Activated T-cell treated with anti-CD3 and anti-CD28 coated beads, Interleukin-2, amount 50 U/mL, for 1 hour (primary cell): ENCODE measurements at places on chromosomes 11 and 22.

DNA sequence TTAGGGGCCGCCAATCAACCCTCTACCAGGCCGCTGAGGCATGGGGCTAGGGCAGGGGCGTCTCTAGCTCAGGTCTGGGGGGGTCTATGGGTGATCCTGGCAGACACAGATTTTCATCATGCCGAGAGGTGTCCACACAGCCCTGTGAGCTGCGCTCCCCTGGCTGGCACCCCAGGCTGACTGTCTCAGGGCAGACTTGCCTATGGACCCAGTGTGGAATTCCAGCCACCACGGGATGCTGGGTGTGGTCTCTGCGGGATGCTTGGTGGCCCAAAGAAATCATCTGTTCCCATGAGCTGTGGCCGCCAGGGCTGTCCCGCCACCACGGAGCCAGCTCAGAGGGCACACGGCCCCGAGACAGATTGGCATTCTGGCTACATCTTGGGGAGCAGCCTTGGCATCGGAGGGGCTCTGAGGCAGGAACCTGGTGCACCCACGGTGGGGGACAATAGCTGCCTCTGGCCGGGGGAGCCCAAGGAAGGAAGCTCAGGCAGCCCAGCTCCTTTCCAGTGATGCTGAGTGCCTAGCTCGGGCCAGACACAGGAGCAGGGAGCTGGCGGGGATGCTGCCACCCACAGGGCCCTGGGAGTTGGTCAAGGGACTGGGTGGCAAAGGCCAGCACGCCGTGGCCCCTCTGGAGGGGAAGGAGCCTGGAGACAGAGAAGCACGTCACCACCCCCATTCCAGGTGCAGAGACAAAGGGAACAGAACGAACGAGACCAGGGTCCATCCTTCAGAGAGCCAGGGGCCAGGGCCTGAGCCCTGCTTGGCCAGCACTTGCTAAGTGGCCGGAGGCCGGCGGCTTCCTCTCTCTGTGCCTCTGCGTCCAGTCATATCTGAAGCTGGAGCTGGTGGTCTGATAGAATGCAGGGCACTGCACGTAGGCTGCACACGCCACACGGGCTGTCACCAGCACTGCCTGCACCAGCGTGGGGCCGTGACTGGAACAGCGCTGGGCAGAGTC is 64.4 kb upstream of the FGF3 start:
- DNase-seq: no peak

DNA sequence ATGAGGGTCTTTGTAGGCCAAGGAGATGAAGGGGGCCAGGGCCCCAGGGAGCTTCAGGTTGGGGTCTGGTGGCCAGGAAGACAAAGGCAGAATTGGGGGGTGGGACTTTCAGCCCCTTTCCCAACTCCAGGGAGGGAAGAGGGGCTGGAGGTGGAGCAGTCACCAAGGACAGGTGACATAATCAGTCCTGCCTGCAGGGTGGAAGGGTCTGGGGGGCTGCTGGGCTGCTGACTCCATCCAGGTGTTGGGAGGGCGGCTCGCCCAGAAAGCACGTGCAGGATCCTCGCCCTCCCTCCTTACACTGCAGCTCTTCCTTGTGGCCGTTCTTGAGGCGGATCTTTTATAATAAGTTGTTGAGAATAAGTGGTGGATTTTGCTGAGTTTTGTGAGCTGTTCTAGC is 1491.1 kb downstream of the TBC1D22A start:
- DNase-seq: no peak

- no peak for DNase-seq
These were observed 148.7 kb upstream of the B3GAT1 start for GRCh38 chr11:134560566-134561330.

- DNase-seq: no peak
These were observed 57.4 kb downstream of the CSTF3 start for GRCh38 chr11:33103836-33104235.

- DNase-seq: no peak
These were observed 19.5 kb downstream of the BLID start for GRCh38 chr11:122096272-122097112.

- no peak for DNase-seq
These were observed 15.0 kb downstream of the SART1 start for GRCh38 chr11:65976216-65977176.

DNA sequence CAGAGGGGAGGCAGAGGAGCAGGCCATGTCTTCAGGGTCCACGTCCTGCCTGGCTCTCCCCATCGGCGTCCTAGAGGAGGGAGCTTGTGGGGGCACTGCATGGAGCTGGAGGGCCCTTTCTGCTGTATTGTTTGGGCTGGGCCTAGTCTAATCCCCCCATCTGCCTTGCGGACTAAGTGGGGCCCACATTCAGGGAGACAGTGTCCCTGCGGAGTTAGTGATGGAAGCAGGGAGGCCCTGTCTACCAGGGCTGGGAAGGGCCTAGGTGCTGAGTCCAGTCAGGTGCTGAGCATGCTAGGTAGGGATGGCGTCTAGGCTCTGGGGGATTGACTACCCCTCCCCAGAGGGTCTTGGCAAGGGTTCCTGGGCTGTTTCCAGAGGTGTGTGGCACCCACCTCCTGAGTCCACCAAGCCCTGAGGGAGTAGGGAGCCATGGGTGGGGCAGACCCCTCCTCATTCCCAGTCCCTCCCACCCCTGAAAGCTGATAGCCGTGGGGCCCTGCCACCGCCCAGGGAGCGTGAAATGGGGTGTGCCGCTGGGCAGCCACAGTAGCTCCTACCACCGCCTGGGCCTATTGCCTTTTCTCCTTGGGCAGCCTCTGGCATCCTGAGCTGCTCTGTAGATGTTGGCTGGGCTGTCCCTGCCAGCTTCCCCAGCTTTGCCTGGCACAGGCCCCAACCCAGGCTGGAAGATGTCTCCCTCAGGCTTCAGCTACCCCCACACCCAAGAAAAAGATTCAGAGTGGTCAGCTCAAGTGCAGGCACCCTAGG is 1.9 kb upstream of the POLD4 start:
- no peak for DNase-seq

- no peak for DNase-seq
These were observed 4.7 kb downstream of the ANO1 start for GRCh38 chr11:70082829-70083228.

DNA sequence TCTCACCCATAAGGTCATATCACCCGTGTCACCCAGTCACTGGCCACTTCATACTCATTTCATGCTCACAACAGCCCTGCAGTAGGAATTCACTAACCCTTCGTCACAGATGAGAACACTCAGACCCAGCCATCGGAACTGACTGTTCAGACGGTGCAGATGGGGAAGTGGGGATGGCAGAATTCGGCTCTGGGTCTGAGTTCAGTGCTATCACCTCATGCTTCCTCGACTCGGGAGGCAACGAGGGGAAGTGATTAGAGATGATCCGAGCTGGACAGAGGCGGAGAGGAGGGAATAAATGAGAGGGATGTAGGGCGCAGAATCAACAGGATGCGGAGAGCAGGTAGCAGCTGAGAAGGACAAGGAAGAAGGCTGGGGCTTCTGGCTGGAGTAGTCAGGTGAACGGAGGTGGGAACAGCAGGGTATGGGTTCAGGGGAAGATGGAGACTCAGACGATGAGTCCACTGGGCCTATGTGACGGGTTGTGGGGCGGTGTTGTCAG is 4.7 kb downstream of the B3GNT6 start:
- no peak for DNase-seq

GRCh38 chr11:31477528-31478222 is 31.7 kb downstream of the IMMP1L start:
- no peak for DNase-seq

DNA sequence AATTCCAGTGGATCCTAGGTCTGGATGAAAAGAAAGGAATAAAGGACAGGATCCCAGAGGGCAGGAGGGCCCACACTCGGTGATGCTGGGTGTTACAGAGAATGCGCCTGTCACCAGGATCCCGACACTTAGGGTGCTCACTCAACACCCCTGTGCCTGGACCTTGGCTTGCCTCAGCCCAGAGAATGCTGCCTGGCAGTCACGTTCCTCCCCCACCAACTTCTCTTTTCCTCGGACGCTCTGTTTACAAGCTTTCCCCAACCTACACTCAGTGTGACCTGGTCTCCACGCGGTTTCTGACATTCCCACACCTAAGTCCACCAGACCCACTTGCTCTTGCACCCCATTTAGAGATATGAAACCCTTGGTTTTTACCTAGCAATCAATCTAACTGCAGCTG is 38.0 kb upstream of the ETS1 start:
- no peak for DNase-seq

DNA sequence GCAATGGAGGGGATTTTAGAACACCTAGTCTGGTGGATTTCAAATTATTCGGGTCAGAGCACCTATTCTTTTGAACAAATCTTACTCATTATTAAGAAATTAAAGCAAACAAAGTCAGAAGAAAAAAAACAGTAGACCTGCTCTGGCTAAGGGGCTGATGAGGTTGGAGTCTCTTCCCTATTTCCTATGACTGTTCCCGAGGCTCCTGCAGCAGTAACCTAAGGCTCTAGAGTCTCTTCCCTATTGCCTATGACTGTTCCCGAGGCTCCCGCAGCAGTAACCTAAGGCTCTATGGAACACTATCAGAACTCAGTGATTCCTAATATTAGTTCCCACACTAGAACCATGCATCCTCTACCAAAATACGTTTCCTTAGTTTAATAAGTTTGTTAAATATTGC is 607.9 kb downstream of the NTM start:
- no peak for DNase-seq

DNA sequence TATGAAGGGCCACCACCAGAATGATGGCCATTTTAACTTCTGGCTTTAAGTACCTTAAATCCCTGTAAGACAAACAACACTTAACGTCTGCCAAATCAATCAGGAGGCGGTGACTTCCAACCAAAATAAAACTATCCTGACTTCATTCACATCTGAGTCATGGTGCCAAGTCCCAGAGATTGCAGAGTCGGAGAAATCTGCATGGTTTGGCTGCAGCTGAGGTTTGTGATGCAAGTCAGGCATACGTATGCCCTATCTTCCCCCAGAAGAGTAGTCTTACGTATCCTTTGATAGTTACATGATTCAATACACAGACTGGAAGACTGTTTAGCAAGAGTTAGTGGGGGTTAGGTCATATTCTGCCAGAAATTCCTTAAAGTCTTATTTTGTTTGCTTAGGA is 1.7 kb upstream of the GAB2 start:
- DNase-seq: no peak

DNA sequence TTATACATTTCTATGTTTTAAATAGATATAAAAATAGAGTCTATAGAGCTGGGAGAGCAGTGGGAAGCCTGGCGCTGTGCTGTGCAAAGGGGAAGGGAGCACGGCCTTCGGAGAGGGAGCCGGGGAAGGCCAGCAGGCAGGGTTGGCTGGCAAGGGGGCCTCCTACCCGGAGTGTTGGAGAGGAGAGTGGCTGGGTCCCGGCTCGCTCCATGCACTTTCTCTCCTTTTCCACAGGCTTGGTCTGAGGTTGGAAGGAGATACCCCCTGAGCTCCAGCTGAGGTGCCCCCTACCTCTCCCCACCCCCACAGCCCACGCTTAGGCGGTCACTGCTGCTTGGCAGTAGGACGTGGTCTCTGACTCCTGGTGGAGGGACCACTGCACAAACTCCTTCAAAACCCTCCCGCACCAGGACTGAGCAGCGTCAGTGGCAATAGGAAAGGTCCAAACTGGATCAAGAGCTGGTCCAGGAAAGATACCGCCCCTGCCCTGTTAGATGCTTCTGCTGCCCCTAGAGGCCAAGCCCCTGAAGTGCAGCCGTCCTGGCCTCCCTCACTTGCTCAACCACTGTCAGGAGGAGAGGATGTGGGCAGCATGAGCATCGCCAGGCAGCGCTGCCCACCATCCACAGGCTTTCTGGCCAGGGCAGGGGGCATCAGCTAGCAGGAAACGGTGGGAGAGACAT is 52.9 kb downstream of the SYT13 start:
- peak; percentile 59 for DNase-seq

- no peak for DNase-seq
These were observed 282.7 kb upstream of the CCDC179 start for GRCh38 chr11:23143022-23143421.

DNA sequence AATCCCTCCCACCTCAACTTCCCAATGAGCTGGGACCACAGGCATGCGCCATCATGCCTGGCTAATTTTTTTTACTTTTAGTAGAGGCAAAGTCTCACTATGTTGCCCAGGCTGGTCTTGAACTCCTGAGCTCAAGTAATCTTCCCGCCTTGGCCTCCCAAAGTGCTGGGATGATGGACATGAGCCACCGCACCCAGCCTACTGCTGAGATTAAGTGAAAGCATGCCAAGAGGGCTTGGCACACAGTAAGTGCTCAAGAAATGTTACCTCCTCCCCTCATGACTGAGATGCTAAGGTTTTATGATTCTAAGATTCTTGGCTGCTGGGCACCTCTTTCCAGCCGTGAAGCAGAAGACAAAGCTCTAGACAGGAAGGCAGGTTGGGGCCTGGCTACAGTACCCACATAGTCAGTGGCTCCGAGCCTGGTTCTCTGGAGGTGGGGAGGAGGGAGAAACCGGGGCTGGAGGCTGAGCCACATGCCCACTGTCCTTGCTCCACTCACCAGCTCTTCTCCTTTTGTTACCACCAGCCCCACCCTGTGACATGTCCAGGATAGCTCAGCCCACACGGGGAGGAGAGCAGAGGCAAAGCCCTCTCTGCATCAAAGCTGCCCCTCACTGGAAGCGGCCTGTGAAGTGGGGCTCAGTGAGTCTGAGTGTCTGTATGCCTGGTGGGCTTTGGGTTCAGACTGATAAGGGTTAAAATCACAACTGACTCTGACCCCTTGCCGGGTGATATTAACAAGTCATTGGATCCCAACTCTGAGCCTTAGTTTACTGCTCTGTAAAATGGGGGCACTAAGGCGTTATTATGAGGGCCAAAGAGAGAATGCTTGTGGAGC is 12.9 kb downstream of the ARHGEF17 start:
- no peak for DNase-seq

DNA sequence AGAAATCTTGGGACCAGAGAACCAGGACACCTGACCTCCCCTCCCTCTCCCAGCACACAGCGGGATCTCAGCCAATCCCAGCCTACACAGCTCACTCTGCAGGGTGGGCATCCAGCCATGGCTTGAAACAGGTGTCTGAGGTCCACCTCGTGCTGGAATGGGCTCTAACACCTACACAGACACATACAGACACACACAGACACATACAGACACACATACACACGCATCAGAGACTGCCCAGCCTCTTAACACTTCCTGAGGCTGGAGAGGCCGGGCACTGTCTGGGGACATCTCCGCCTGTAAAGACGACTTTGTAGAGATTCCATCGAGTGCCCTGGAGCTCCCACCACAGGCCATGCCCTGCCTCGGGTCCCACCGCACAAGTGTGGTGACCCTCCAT is 36.7 kb downstream of the CAPN1 start:
- no peak for DNase-seq

DNA sequence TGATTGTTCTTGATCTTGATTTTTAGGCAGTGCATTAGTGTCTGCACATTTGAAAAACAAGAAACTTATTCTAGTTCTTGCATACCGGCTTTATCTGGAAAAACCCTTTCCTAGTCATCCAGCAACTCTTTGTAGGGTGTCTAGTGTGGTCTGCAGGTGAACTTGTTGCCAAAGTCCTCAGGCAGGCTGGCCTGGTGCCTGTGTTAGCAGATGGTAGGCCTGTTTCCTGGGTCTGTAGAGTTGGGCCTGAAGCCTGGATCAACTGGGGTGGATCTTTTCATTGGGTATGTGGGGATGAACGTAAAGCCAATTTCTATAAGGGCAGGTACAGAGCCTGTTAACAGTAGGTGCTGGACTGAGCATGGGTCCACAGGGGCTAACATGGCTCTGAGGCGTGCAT is 5.6 kb upstream of the GLYATL1 start:
- DNase-seq: no peak
